ENCODE measurements at places on chromosomes 12 and 14.

DNA sequence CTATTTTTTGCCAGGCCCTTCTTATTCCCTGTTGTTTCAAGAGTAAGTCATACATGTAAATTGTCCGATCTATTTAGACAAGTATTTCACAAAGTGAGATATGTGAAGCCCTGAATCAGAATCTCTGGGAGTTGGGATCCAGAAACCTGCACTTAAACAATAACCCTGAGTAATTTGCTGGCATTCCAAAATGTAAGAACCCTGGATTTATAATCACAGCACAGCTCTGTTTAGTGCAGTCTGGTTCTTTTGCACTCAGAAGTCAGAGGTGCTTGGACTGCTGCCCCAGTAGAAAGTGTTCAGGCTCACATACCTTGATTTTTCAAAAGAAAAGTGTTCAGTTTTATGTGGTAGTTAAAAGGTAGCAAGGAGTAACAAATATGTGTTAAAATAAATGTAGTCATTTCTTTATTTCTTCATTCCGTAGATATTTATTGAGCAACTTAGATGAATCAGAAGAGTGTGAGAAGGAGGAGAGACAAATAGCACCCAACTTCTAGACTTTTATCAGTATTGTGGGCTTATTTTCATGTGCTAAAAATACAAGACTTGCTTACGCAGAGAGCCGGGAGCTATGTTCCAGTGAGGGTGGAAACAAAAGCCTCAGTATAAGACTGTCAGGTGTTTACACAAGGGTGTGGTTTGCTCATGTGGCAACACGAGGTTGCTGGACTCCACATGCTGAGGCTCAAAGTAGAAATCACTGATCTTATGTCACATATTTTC lies 70.1 kb downstream of the SYNE2 start:
- no peak for DNase-seq

DNA sequence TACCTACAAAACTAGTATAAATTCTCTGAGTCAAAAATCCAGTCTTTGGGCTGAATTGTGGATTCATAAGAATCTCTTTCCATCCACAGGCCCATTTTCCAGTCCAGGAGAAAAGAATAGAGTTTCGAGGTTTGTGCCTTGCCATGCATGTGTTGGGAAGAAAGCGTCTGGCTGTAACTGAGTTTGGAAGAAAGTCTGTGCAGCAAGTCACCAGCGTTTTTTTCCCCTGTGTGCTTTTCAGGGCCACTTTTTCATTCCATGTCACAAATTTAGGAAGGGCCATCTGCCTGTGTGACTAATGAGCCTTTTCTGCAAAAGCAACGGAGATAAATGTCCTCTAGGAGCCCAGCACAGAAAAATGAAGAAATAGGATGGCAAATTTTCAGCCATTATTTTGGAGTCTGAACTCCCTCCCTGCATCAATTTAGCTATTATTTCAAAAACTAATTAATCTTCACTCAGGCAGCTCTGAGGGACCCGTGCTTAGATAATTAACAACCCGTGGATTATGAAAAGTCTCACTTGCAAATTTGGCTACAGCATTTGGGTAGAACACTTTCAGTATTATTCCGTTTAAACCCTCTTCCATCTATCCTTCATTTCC lies 261.5 kb downstream of the SUDS3 start:
- DNase-seq = no peak

- DNase-seq = no peak
Observed at GRCh38 chr14:98138666-98139065, 1133.3 kb downstream of the BCL11B start.

DNA sequence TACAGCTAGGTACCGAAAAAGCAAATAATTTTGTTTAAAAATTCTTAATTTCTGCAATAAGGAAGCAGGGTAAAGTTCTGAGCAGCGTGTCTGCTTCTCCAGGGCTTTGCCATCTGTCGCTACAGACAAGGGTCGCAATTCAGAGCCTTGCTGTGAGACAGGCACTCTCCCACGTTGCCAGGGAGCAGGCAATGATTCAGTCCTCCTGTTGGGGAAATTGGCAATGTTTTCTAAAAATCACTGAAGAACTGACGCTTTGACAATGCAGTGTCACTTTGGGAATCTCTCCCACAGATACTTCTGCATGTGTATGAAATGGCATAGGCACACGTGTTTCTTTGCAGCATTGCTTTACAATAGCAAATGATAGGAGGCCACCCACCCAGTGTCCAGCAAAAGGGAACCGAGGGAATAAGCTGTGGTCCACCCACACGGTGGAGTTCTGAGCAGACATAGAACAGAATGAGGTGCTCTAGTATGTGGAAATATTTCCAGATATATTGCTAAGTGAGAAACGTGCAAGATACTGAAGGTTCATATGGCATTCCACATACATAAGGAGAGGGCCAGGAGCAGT lies 16.0 kb upstream of the HIP1R start:
- DNase-seq = no peak

- no peak for DNase-seq
Observed at GRCh38 chr14:56650979-56651378, 71.4 kb downstream of the TMEM260 start.

DNA sequence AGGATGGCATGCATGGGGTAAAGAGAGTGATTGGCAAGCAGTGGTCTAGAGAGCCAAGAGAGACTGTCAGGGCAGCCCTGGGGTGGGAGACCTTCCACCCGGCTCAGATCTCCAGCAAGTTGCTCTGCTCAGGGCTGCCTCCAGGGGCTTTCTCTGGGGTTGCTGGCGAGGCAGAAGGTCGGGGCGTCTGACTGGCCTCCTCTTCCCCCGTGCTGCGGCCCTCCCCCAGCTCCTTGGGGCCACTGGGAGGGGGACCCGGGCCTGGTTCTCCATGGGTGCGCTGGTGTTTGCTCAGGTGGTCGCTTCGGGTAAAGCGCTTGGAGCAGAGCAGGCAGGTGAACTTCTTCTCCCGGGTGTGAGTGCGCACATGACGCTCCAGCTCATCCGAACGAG lies 6.6 kb upstream of the AAAS start:
- DNase-seq = no peak

DNA sequence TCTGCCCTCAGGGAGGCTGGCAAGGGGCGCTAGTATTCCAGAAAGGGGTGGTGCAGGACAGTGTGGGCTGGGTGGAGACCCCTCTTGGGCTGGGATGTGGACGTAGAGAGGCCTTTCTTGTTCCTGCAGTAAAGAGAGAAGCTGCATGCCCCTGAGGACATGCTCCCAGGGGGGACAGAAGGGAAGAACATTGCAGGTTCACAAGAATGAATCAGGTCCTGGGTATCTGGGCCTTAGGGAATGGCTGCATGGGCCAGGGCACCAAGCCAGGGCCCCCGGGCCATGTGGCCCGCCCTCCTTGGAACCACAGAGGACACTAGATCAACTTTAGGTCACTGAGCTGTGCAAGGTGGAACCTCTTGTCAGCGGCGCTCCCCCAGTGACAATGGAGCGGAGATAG lies 51.8 kb downstream of the ZNF664 start:
- no peak for DNase-seq

- DNase-seq = no peak
Observed at GRCh38 chr12:12240662-12241340, 26.0 kb downstream of the LRP6 start.

DNA sequence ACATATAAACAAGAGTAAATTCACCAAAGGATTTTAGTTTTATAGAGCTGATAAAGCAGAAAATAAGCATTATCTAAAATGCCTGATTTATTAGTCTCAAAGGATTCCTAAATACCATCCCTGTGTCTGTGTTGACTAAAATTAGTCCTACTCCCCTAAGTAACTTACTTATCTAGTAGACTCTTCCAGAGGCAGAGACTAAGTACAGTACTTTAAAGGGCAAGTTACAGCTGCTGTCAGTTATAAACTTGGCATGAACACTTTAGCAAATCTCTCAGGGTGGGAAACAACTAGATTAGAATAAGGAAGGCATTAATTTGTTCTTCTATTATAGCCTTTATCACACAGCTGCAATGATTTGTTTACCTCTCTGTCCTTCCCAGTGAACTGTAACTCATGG lies 46.0 kb downstream of the ATP2B1 start:
- no peak for DNase-seq

GRCh38 chr12:90909069-90909770 lies 45.8 kb downstream of the CCER1 start:
- no peak for DNase-seq
